ENCODE measurements at places on chromosomes 6 and 20.

GRCh38 chr6:143264986-143265764 lies 185.3 kb downstream of the ADAT2 start:
- DNase-seq, result no peak

GRCh38 chr20:8133310-8133768 lies 1.3 kb downstream of the PLCB1 start:
- no peak for DNase-seq

DNA sequence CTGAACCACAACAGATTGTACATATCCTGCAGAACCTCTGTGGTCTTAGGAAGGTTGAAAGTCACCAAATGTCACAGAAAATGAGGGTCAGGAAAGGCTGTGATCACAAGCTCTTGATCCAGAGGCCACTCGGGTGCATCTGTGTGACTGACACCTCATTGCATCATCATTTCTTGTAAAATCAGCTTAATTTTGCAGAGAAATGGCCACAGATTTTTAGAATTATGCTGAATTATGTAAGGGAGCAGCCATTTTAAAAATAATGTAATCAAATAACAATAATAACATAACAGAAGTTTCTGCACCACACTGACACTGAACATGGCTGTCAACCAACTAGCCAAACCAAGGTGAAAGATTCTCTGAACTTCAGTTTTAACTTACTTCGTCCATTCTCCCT lies 32.5 kb upstream of the PRND start:
- no peak for DNase-seq

- no peak for DNase-seq
These were observed 113.8 kb downstream of the PRND start for GRCh38 chr20:4835244-4836177.

DNA sequence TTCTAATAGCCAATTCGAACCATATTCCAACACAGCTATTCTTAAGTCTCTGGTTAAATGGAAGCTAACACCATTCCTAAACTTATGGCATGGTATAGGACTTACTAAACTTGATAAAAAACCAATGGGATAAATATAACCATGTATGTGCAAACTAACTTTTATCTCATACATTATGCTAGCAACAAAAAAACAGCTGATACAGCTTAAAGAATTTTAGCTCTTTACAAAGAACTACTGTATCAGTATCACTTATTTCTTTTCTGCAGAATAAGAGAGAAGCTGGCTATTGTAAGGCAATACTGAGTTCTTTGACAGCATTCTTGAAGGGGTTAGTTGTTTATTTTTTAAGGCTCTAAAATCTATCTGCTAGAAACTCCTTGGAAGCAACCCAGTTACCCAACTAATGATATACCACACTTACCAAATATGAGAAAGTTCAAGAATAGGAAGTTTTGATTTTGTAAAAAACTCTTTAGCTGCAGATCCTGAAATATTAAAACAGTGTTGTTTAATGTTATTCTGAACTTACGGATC lies 44.9 kb downstream of the REPS1 start:
- DNase-seq, result no peak

- DNase-seq, result no peak
These were observed 111.4 kb upstream of the ATXN1 start for GRCh38 chr6:16872543-16873235.

GRCh38 chr20:21570285-21570992 lies 56.6 kb upstream of the NKX2-2 start:
- no peak for DNase-seq

DNA sequence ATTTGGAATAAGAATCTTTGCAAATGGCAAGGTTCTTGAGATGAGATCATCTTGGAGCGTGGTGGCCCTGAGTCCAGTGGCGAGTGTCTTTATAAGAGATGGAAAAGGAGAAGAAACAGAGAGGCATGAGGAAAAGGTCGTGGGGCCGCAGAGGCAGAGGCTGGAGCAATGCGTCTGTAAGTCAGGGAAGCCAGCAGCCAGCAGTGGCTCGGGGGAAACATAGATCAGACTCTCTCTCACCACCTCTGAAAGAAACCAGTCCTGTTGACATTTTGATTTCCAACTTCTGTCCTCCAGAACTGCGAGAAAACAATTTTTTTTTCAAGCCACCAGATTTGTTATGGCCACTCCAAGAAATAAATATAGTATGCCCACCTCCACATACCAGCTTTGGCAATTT lies 226.6 kb downstream of the TFAP2C start:
- DNase-seq, result no peak

DNA sequence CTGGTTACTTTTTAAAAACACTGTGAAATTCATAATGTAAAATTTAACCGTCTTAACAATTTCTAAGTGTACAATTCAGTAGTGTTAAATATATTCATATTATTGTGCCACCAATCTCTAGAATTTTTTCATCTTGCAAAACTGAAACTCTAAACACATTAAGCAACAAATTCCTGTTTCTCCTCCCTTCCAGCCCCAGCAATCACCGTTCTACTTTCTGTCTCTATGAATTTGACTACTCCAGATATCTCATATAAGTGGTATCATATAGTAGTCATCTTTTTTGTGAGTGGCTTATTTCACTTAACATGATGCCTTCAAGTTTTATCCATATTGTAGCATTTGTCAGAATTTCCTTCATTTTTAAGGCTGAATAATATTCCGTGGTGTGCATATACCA lies 44.7 kb downstream of the RSPH3 start:
- DNase-seq, result no peak

GRCh38 chr20:38040276-38040675 lies 6.7 kb downstream of the RPRD1B start:
- no peak for DNase-seq

GRCh38 chr6:14382678-14383236 lies 265.2 kb downstream of the CD83 start:
- DNase-seq, result no peak

- DNase-seq, result no peak
These were observed 32.3 kb downstream of the RPRD1B start for GRCh38 chr20:38065764-38066375.

DNA sequence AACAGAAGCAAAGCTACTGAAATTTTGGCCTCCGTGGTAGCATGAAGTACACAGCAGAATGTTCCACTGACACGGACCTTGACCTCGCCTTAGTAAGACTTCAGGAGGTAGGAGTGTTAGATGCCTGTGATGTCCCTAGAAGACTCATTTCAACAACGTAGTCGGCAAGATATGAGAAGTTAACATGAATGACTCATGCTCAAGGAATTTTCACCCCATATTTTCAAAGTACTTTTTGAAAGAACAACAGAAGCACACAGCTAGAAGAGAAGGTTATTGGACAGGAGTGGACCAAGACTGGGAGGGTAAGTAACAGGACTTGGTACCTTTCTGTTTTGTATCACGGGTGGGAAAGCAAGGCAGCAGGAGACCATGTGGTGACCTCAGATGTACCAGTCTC lies 78.0 kb downstream of the DZANK1 start:
- DNase-seq, result no peak

GRCh38 chr6:12748411-12748810 lies 31.8 kb downstream of the PHACTR1 start:
- DNase-seq, result no peak

DNA sequence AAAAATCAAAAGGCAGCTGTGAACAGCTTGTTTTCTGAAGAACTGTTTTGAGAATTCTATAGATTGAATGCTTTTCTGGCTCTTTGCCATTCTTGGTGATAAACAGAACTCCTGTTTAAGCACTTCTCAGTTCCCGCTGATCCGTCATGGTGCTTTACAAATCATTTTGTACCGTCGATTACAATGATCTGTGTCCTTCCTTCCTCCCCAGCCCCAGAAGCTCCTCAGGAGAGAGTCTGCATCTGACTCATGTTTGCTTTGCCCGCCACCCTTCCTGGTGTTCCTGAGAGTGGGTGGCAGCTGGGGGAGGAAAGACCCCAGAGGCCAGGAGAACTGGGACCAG lies 538.6 kb upstream of the MARCKS start:
- no peak for DNase-seq

DNA sequence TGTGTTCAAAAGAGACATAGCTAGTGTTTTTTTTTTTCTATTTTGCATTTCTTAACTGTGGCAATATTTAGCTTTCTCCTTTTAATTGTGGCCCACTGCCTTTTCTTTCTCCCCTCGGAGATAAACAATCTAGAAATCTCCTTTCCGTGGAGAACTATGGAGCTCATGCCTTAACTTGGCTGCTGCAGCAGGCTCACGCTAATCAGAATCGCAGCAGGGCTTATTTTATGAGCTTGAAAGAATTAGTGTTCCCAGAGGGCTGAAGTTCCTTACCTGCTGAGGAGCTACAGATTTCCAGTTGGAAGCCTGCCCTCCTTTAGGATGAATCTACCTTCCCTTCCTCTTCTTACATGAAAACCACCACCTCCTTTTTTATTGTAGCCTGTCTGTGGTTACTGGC lies 35.6 kb downstream of the CTNNBL1 start:
- DNase-seq, result no peak

- DNase-seq, result no peak
These were observed 134.9 kb downstream of the KLHL32 start for GRCh38 chr6:97059473-97059872.

- no peak for DNase-seq
These were observed 11.0 kb downstream of the SMOC2 start for GRCh38 chr6:168451805-168452517.

GRCh38 chr6:53648184-53648943 lies 17.2 kb downstream of the KLHL31 start:
- DNase-seq, result no peak

GRCh38 chr6:6714118-6714897 lies 125.8 kb downstream of the LY86 start:
- no peak for DNase-seq

DNA sequence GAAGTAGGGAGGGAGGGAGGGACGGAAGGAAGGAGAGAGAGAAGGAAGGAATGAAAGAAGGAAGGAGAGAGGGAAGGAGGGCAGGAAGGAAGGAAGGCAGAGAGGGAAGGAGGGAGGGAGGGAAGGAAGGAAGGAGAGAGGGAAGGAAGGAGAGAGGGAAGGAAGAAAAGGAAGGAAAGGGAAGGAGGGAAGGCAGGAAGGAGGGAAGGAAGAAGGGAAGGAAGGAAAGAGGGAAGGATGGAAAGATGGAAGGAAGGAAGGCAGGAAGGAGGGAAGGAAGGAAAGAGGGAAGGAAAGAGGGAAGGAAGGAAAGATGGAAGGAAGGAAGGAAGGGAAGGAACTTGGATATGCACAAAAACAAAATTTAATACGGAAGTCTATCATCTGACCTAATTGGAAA lies 844.5 kb upstream of the DEFB115 start:
- no peak for DNase-seq

Data from stimulated activated naive CD4-positive, alpha-beta T cell treated with Interleukin-2 at 50 U/mL for 16 hours (primary cell).